ENCODE measurements at places on chromosomes 13 and 19. TPM values are rescaled to one million over a fixed set of nuclear protein-coding genes. Genes with fewer than 3 reads are reported as not detected.

Gene CD33
- total RNA-seq, result not detected

Gene PABPC3
- 0.17 TPM for total RNA-seq

Gene PPM1N
- 2.4 TPM for total RNA-seq

Gene TSHZ3
- total RNA-seq, result 0.60 TPM

Gene ENOX1
- 0.68 TPM for total RNA-seq

Gene TMEM255B
- total RNA-seq, result 1.8 TPM

Gene CDKN2D
- total RNA-seq, result 3.4 TPM

Gene JSRP1
- total RNA-seq, result not detected

Gene KLK4
- 0.68 TPM for total RNA-seq

Gene FSD1
- total RNA-seq, result 48.3 TPM

Gene SH2D3A
- total RNA-seq, result 0.65 TPM

Gene MEDAG
- not detected for total RNA-seq

Gene DAND5
- 0.07 TPM for total RNA-seq

Gene ZSCAN18
- total RNA-seq, result 49.1 TPM

Gene IGFL3
- not detected for total RNA-seq

GRCh38 chr19:41657157-41657556, 30.3 kb upstream of the CEACAM4 start:
- H3K4me1 ChIP-seq, result no peaks in the 10 kb centered on the region
- DNase-seq, result no peak
- no peak overlapping the region for H3K27ac ChIP-seq
- H3K27me3 ChIP-seq, result no peaks in the 10 kb centered on the region
- H3K4me3 ChIP-seq, result no peak overlapping the region
- H3K36me3 ChIP-seq, result no peaks in the 10 kb centered on the region

- H3K27me3 ChIP-seq, result no peaks in the 10 kb centered on the region
- H3K4me1 ChIP-seq, result peaks cover 25% of the 10 kb centered on the region
- H3K36me3 ChIP-seq, result peaks cover 17% of the 10 kb centered on the region
- no peak for DNase-seq
- no peak overlapping the region for H3K27ac ChIP-seq
Observed at GRCh38 chr13:31159306-31159705, 2.4 kb downstream of the HSPH1 start.

DNA sequence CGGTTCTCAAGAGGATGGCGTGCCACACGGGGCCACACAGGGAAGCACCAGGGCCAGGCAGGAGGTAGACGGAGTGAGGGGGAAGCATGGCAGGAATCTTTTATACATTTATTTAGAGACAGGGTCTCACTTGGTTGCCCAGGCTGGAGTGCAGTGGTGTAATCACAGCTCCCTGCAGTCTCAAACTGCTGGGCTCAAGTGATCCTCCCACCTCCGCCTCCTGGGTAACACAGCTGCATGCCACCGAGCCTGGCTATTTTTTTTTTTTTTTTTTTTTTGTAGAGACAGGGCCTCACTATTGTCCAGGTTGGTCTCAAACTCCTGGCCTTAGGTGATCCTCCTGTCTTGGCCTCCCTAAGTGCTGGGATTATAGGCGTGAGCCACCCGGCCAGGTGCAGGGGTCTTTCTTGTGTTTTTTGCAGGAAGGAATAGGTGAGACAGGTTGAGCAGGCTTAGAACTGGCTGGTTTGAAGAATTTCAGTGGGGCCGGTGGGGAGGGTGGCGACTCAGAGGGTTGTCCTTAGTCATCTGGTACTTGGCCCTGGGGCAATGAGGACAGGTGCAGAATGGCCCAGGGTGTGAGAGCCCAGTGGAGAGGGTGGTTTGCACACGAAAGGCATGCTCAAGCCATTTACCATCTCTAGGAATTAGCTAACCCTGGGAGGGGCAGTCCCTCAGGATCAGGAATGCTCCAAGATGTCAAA, 7.6 kb downstream of the SSC5D start:
- H3K4me3 ChIP-seq, result no peak overlapping the region
- H3K27me3 ChIP-seq, result no peaks in the 10 kb centered on the region
- DNase-seq, result no peak
- no peaks in the 10 kb centered on the region for H3K4me1 ChIP-seq

DNA sequence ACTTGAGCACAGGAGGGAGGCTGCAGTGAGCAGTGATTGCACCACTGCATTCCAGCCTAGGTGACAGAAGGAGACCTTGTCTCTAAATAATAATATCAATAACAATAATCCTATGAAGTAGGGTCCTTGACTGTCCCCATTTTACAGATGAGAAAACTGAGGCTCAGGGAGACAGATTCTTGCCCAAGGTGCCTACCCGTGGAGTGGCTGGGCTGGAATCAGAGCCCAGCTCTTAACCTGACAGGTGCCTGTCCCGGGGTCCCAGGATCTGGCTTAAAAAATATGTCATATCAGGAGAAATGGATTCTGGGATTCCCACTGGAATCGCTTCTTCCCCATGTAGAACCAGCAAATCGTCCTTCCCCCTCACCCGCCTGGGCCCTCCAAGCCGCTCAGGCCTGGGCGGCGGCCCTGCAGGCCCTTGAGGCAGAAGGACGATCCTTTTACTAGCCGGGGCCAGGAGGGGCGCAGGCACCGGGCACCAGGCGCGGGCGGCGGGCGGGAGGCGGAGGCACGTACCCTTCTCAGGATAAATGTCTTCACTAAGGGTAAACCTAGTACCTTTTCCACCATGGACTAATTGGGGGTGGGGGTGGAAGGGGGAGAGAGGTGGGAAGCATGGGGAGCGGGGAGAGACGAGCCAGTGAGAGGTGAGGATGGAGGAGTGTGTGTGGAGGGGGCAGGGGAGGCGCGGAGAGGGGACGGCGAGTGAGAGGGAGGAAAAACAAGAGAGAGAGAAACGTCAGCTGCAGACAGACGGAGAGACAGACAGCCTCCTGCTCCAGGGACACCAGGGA, 60.6 kb downstream of the COLGALT1 start:
- peaks cover 8% of the 10 kb centered on the region for H3K4me1 ChIP-seq
- H3K4me3 ChIP-seq, result peak overlapping the region; percentile 27

DNA sequence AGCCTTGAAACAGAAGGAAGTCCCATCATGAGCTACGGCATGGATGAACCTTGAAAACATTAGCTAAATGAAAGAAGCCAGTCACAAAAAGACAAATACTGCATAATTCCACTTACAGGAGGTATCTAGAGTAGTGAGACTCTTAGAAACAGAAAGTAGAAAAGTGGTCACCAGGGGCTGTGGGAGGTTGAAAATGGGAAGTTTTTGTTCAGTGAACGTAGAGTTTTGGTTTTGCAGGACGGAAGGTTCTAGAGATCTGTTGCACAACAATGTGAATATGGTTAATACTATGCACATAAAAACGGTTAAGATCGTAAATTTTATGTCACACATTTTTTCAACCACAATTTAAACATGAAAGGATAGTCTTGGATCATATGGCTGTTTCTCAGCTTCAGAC, 11.9 kb upstream of the SLC10A2 start:
- no peaks in the 10 kb centered on the region for H3K27me3 ChIP-seq
- no peaks in the 10 kb centered on the region for H3K4me1 ChIP-seq
- no peak for DNase-seq
- H3K4me3 ChIP-seq, result no peak overlapping the region
- H3K36me3 ChIP-seq, result no peaks in the 10 kb centered on the region
- no peak overlapping the region for H3K27ac ChIP-seq

DNA sequence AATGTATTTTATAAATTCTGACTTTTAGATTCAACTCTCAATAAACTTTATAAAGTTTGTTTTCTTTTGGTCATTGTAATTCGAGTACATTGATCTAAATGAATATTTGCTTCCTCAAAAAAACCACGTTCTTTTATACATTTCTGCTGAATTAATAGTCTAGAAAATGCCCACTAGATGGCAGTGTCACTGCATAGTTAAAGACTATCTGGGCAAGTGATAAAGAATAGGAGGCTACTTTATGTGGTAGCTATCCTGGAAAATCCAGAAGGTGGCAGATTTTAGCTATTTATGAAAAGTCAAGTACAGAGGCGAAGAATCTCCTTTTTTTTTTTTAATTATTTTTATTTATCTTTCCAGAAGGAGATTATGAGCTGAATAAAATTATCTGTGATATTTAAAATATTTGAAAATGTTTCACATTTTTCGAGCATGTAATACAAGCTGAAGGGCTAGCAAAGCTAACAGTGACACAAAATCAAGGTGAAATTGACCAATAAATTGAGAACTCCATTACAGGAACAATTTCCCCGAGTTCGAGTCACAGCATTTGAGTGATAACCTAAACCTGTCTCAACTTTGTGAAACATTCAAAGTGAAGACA, 221.8 kb downstream of the OLFM4 start:
- H3K4me1 ChIP-seq, result no peaks in the 10 kb centered on the region
- DNase-seq, result peak; percentile 93
- no peak overlapping the region for H3K4me3 ChIP-seq
- H3K27ac ChIP-seq, result no peak overlapping the region

- no peak overlapping the region for H3K27ac ChIP-seq
- DNase-seq, result peak; percentile 52
- no peak overlapping the region for H3K4me3 ChIP-seq
- H3K27me3 ChIP-seq, result no peaks in the 10 kb centered on the region
- no peaks in the 10 kb centered on the region for H3K4me1 ChIP-seq
Observed at GRCh38 chr13:84896128-84896527, 903.1 kb downstream of the SLITRK6 start.

GRCh38 chr13:112940236-112940635, 28.8 kb upstream of the MCF2L start:
- peaks cover 8% of the 10 kb centered on the region for H3K27me3 ChIP-seq
- no peak for DNase-seq
- no peak overlapping the region for H3K4me3 ChIP-seq
- peaks cover 3% of the 10 kb centered on the region for H3K4me1 ChIP-seq

GRCh38 chr19:39754971-39755370, 17.1 kb upstream of the CLC start:
- peaks cover 26% of the 10 kb centered on the region for H3K27me3 ChIP-seq
- no peaks in the 10 kb centered on the region for H3K4me1 ChIP-seq
- H3K36me3 ChIP-seq, result no peaks in the 10 kb centered on the region
- no peak for DNase-seq
- no peak overlapping the region for H3K4me3 ChIP-seq
- no peak overlapping the region for H3K27ac ChIP-seq

- H3K36me3 ChIP-seq, result no peaks in the 10 kb centered on the region
- no peaks in the 10 kb centered on the region for H3K4me1 ChIP-seq
- peaks cover 38% of the 10 kb centered on the region for H3K27me3 ChIP-seq
- no peak overlapping the region for H3K27ac ChIP-seq
Observed at GRCh38 chr19:51466723-51467122, 8.5 kb upstream of the SIGLEC8 start.

GRCh38 chr13:27524981-27525975, 74.9 kb upstream of the MTIF3 start:
- no peaks in the 10 kb centered on the region for H3K4me1 ChIP-seq
- H3K36me3 ChIP-seq, result no peaks in the 10 kb centered on the region
- no peak overlapping the region for H3K27ac ChIP-seq
- H3K27me3 ChIP-seq, result no peaks in the 10 kb centered on the region
